Bladder microvascular endothelial cell (primary cell): ENCODE measurements at places on chromosomes 3 and 15. TPM values are rescaled to one million over a fixed set of nuclear protein-coding genes. Genes with fewer than 3 reads are reported as not detected.

The QRICH1 gene
- total RNA-seq: 65.7 and 68.7 TPM in 2 replicates

The INKA1 gene
- total RNA-seq: 15.4 and 38.2 TPM in 2 replicates

The SYNPR gene
- not detected in 2 replicates for total RNA-seq

The PAQR5 gene
- under 0.01 and 0.06 TPM in 2 replicates for total RNA-seq

The FSTL1 gene
- 222 and 671 TPM in 2 replicates for total RNA-seq
